ENCODE measurements at places on chromosomes 5 and 9. TPM values are rescaled to one million over a fixed set of nuclear protein-coding genes. Genes with fewer than 3 reads are reported as not detected.

DNA sequence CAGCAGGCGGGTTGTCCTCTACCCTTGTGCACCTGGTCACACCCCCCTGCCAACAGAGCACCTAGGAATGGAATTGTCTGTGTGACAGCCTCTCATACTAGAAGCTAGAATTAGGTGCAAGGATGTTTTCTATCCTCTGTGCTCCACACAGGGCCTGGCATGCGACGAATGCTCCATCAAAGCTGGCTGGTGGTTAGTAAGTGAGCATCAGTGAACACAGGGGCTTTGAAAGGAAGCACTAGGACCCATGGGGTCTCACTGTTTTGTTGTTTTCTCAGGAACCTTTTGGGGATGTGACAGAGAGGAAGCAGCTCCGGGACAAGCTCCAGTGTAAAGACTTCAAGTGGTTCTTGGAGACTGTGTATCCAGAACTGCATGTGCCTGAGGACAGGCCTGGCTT, 32.3 kb downstream of the GALNT12 start:
- DNase-seq, result no peak

GRCh38 chr5:98781964-98782363, 8.5 kb downstream of the RGMB start:
- DNase-seq, result no peak

DNA sequence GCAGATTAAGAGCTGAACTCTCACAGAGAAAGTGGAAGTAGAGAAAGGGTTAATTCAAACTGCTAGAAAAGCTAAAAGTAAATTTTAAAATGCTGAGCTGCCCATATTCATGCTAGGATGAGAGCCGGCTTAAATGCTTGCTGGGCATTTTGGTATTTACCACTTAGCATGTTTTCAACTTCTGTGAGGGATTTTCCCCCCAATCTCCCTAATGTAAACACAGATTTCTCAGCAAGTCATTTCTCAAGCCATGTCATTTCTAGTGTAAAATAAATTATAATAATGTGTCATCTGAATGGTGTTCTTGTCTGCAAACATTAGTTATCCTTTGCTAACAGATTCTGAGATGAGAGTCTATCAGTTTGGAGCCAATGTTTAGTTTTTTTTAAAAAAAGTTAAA, 22.3 kb downstream of the RPS23 start:
- DNase-seq, result no peak

- no peak for DNase-seq
These were observed 83.6 kb downstream of the SMC2 start for GRCh38 chr9:104177676-104178075.

GRCh38 chr9:114086607-114087006, 8.5 kb upstream of the AMBP start:
- DNase-seq, result no peak

DNA sequence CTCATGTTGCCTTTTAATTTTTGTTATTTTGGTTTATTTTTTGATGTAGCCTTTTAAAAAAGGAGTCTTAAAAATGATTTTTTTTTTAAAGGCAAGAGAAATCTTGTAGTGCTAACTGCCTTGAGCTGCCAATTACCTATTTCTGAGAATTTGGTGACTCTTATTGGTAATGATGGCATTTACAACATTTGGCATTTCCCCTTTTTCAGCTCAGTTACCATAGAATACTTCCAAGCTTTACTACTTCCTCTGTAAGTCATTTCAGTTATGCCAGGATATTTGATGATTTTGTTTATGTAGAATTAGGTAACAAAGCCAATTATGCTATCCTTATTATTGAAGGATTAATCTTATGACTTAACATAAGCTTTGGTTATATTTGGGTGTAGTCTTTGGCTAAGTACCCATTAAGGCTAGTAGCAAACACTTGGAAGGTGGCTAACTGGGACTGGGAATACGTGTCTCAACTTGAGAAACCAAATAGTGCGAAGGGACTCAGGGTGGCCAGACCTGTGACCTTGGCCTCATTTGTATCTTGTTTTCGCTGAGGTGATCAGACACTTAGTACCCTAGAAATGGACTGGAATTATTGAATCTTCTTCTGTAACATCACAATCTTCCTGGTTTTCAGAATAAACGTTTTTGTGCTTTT, 27.7 kb downstream of the CDC37L1 start:
- no peak for DNase-seq

- no peak for DNase-seq
These were observed 129.4 kb upstream of the RASA1 start for GRCh38 chr5:87138091-87138805.

GRCh38 chr5:105940181-105940580, 1730.6 kb downstream of the EFNA5 start:
- DNase-seq, result no peak

DNA sequence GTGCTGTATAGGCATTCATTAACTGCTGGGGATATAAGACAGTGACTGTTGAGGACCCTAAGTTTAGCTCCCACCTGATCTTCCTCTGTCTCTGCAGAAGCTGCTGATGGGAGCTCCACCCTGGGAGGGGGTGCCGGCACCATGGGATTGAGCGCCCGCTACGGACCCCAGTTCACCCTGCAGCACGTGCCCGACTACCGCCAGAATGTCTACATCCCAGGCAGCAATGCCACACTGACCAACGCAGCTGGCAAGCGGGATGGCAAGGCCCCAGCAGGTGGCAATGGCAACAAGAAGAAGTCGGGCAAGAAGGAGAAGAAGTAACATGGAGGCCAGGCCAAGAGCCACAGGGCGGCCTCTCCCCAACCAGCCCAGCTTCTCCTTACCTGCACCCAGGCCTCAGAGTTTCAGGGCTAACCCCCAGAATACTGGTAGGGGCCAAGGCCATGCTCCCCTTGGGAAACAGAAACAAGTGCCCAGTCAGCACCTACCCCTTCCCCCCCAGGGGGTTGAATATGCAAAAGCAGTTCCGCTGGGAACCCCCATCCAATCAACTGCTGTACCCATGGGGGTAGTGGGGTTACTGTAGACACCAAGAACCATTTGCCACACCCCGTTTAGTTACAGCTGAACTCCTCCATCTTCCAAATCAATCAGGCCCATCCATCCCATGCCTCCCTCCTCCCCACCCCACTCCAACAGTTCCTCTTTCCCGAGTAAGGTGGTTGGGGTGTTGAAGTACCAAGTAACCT, 22.1 kb downstream of the PCDHGC5 start:
- DNase-seq, result no peak

GRCh38 chr9:133760713-133761290, 22.6 kb upstream of the SARDH start:
- DNase-seq, result no peak

DNA sequence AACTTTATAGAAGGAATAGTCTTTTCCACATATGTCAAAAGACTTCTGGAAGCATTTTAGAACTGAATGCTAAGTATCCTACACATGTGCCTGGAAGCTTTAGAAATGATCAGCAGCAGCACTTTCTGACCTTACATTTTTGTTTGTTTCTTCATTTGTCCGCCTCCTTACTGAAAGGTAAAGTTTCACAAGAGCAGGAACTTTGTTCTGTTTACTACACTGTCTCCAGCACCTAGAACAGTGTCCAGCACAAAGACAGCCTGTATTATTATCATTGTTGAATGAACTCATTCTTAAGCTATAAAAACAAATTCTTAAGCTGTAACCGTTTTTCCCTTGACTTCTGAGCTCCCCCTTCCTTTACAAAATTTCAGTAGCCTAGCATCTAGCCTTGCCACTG, 14.8 kb downstream of the PIP5K1B start:
- no peak for DNase-seq

DNA sequence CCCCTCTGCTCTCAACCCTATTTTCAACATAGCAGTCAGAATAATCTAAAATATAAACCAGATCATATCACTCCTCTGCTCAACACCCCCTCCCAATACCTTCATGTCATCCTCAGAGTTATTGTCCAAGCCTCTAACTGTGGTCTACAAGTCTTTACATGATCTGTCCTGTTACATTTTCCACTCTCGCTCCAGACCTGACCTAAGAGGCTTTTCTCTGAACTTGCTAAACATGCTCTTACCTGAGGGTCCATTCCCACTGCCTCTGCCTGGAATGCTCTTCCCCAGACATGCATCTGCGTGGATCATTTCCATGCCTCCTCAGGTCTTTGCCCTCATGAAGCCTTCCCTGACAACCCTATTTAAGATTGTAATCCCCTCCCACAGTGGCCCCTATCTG, 12.0 kb downstream of the NIPSNAP3B start:
- DNase-seq, result no peak

DNA sequence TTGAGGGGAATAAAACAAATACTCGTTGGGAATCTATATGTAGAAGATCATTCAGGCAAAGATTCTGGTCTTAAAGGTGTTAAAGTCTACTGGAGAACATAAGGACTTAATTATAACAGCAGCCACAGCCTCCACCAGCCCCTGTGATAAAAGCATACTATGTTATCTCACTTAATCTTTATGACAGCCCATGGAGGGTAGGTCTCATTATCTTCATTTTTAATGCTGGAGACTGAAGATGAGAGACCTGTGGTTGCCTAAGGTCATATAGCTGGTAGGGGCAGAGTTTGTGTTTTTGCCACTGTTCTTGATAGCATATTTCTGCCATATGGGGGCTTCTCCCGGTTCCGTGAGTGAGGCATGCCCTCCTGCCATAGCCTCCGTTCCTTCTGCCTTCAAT, 88.7 kb downstream of the TRIO start:
- no peak for DNase-seq

DNA sequence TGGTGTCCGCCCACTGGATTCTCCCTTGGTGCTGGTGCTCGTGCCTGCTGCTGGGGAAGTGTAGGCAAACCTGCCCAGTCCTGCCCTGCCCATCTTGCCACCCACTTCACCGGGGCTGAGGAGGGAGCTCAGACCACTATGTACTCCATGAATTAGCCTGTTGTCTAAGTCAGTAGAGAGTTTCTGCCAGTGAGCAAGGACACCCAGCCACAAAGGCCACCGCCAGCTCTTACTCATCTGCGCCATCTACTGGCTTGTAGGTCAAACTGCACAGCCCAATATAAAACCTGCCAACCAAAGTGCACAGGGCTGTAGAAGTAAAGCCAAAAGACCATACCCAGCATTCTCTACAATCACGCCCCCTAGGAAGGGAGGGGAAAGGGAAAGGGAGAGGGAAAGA, 102.3 kb downstream of the GLIS3 start:
- DNase-seq, result no peak

Gene ZNF462
- 21.1 TPM for total RNA-seq

Gene FBP1
- total RNA-seq, result 1.0 TPM

Gene AFAP1L1
- 46.9 TPM for total RNA-seq

Gene PAEP
- total RNA-seq, result not detected

Gene GFI1B
- total RNA-seq, result 0.43 TPM

Gene EPB41L4A
- 21.5 TPM for total RNA-seq

Gene TNFSF15
- total RNA-seq, result 0.08 TPM

Gene DDX4
- total RNA-seq, result not detected

All from Right ventricle myocardium inferior (tissue), 1 donor.